ENCODE measurements at places on chromosomes 7 and 10.

DNA sequence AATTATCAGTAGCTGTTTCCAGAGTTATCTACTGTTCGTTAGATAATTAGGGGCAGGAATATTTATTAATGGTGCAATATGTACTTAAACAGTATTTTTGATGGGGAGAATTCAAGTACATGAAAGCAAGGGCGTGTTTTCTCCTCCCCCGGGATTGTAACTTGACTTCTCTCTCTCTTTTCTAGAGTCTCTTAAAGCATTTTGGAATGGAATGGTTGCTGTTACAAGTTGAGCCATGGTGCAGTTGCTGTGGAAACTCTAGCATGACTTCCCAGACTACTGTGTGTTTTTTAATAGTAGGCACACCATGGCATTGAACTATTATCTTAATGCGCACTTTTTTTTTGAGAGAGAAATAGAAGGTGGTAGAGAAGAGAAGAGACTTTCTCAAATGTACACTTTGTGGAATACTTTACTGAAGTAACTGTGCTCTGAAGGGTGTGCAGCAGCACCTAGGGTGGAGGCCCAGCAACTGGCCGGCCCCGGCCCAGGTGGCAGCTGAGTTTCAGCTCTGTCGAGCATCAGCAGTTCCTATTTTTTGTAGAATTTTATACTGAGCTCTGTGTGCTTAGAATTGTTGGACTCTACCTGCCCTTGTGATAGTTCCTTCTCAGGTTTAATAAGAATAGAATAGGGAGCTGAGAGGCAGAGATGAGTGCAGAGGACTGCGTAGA is 64.4 kb downstream of the CCNY start:
- H3K27ac ChIP-seq = no peak overlapping the region
- H3K36me3 ChIP-seq = no peaks in the 10 kb centered on the region
- no peak overlapping the region for H3K4me3 ChIP-seq

DNA sequence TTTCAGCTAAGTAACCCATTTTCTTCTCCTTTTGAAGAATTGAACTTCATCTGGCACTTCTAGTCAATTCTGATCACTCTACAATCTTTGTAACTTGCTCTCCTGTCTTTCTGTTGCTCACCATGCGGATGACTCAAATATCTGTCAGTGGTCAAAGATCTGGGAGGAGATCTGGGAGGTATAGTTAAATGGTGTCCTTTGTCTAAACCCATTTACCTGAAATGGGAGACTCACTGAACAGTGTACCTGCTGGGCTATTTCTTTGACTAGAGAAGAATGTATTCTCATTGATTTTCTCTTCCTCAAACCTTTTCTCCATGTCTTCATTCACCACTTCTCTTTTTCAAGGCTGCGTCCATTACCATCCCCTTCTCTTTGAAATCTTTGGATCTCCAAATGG is 42.0 kb upstream of the PCLO start:
- no peak for DNase-seq
- H3K36me3 ChIP-seq = no peaks in the 10 kb centered on the region
- no peak overlapping the region for H3K27ac ChIP-seq
- no peak overlapping the region for H3K4me3 ChIP-seq

DNA sequence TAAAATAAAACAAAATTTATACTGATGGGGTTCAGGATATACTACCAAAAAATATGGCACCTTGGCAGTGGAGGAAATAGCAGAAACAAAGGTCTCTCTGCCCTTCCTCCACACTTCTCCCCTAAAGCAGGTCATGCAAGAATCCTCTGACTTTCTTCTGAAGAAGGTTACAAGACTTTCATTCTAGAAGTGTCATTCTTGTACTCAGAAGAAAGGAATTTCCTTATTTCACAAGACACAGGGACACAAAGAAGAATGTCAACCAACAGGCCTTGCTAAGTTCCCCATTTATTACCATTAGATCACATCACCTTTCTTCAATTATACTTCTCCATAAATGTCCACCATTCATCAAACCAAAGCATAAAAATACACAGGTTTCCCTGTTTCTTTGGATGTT is 470.2 kb downstream of the PAXIP1 start:
- H3K4me1 ChIP-seq = no peaks in the 10 kb centered on the region
- H3K27ac ChIP-seq = no peak overlapping the region
- H3K27me3 ChIP-seq = no peaks in the 10 kb centered on the region
- H3K36me3 ChIP-seq = no peaks in the 10 kb centered on the region
- DNase-seq = no peak
- no peak overlapping the region for H3K4me3 ChIP-seq

DNA sequence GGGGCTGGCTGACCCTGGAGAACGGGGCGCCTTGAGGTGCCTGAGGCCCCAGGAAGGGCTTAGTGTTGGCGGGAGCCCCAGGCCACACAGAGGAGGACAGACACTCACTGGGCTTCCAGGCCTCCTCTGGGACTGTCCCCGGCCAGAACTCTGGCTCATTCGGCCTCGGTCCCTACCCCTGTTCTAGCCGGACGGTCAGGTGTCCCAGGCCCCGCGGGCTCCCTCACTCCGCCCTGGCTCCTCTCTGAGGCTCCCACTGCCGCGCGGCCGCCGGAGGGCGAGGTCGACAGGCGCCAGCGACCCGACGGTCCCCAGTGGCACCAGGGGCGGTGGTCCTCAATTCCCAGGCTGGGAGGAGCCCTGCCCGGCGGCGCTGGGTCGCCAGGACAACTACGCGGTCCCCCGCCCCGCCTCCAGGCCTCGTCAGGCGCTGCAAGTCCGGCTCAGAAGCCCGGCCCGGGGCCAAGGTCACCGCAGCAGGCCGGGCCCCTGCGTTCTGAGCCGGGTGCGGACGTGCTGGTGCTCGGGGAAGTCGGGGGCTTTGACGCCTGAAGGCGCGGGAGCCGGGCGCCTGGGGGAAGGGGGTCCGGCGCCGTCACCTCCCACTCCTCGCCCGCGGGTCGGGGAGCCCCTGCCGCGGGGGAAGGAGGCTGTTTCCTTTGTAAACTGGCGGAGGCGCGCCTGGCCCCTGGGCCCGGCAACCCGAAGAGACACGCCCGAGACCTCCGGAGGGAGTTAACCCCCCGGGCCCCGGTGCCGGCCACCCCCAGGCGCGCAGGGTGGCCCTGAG is 1.1 kb upstream of the PWWP2B start:
- no peak overlapping the region for H3K4me3 ChIP-seq
- peaks cover 15% of the 10 kb centered on the region for H3K27me3 ChIP-seq
- DNase-seq = no peak

DNA sequence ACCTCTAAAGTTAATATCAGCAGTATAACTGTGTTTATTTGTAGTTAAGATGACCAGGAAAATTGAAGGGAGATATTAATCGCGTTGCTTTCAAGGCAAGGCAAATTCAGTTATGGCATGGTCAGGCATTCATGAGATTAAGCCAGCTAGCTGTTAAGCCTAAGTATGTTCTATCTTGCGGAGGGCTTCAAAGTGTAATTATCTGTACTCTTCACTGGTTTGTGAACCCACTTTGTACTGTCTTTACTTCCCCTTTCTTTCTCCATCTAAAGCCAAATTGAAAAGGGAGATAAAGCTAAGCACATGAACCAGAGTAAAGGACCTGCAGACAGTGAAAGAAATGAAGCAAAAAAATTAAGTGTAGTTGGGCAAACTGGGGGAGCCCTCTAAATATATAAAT is 483.1 kb upstream of the NRP1 start:
- H3K4me3 ChIP-seq = no peak overlapping the region
- no peaks in the 10 kb centered on the region for H3K36me3 ChIP-seq
- no peaks in the 10 kb centered on the region for H3K27me3 ChIP-seq
- no peak for DNase-seq
- no peaks in the 10 kb centered on the region for H3K4me1 ChIP-seq

DNA sequence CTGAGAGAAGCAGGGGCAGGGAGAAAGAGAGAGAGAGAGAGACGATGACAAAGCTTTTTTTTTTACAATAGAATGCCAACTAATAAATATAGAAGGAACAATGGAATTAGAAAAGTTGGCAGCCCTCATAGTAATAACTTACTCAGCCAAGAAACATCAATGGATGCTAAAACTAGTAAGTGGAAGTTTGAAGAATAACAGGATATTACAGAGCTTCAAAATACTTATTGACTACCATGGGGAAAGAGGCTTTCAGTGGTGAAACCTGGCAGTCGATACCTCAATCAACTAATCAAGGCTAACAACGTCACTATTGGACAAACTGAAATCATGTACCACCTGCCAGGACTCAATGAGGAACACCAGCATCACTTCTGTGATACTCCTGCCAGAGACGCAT is 100.5 kb upstream of the LRRC4 start:
- no peaks in the 10 kb centered on the region for H3K36me3 ChIP-seq
- H3K4me1 ChIP-seq = peaks cover 8% of the 10 kb centered on the region
- H3K27ac ChIP-seq = no peak overlapping the region
- peaks cover 42% of the 10 kb centered on the region for H3K27me3 ChIP-seq

DNA sequence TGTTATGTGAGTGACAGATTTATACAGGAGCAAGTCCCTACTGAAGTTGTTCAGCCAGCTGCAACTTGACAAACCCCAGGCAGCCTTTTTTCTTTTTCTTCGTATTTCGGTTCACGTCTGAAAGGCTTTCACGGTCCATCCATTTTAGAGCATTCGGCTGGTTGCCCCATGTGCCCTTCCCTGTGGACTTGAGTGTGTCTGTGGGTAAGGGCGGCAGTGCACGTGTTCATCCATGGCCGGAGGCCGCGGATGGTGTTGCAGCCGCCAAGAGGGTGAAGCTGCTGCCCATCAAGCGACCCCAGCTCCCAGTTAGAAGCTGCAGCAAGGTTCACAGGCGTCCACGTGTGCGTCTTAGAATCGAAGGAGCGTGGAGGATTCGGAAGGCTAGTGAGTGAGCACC is 35.9 kb downstream of the PPP2R2D start:
- no peak overlapping the region for H3K27ac ChIP-seq
- no peak overlapping the region for H3K4me3 ChIP-seq
- no peaks in the 10 kb centered on the region for H3K27me3 ChIP-seq
- H3K4me1 ChIP-seq = peaks cover 7% of the 10 kb centered on the region
- H3K36me3 ChIP-seq = peaks cover 29% of the 10 kb centered on the region

GRCh38 chr10:99432047-99432446 is 1.6 kb upstream of the GOT1 start:
- peak overlapping the region; percentile 99 for H3K4me3 ChIP-seq
- no peak for DNase-seq
- H3K27ac ChIP-seq = peak overlapping the region; percentile 33
- H3K4me1 ChIP-seq = peaks cover 35% of the 10 kb centered on the region
- H3K27me3 ChIP-seq = no peaks in the 10 kb centered on the region

GRCh38 chr7:32893207-32893524 is 1.6 kb upstream of the KBTBD2 start:
- H3K36me3 ChIP-seq = peaks cover 12% of the 10 kb centered on the region
- no peaks in the 10 kb centered on the region for H3K27me3 ChIP-seq
- H3K4me1 ChIP-seq = peaks cover 34% of the 10 kb centered on the region
- peak; percentile 22 for DNase-seq
- peak overlapping the region; percentile 98 for H3K27ac ChIP-seq

DNA sequence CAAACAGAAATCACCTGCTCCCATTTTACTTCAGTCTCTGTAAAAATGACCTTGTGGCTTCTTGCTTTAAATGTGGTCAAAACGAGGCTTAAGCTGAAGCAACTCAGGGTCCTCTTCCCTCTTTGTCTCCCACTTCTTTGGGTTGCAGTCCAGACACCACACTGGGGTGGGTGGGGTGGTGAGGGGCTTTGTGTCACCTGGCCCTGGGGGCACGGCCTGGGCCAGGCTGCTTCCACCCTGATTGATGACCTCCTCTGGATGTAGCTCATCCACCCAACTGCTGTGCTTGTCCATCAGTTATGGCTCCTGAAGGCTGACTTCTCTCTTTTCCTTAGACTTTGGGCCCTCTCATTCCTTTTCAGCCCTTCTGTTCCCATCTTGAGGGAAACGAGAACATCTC is 26.8 kb upstream of the NPS start:
- H3K27ac ChIP-seq = no peak overlapping the region
- DNase-seq = no peak
- no peaks in the 10 kb centered on the region for H3K4me1 ChIP-seq
- no peaks in the 10 kb centered on the region for H3K27me3 ChIP-seq
- H3K36me3 ChIP-seq = no peaks in the 10 kb centered on the region

DNA sequence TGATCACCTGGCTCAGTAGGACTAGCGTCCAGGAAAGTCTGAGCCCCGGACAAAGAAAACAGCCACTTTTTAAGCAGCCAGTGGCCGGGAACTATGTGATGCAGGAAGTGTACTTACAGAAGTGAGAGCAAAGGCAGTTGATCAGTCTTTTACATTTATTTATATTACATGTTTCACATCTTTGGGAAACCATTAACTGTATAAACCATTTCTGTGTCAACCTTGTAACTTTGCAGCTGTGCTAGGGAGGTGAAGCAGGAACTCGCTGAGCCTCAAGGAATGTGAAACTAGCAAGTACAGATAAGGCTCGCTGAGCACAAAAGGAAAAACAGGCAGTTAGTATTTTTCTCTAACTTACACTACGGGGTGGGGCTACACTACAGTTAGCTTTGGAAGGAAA is 39.9 kb upstream of the HECW1 start:
- H3K4me3 ChIP-seq = peak overlapping the region; percentile 7
- H3K27ac ChIP-seq = peak overlapping the region; percentile 26
- H3K4me1 ChIP-seq = peaks cover 11% of the 10 kb centered on the region
- no peaks in the 10 kb centered on the region for H3K36me3 ChIP-seq
- H3K27me3 ChIP-seq = peaks cover 5% of the 10 kb centered on the region

GRCh38 chr7:41771717-41772116 is 68.8 kb upstream of the INHBA start:
- no peak overlapping the region for H3K4me3 ChIP-seq
- H3K27me3 ChIP-seq = no peaks in the 10 kb centered on the region
- no peak for DNase-seq
- no peaks in the 10 kb centered on the region for H3K4me1 ChIP-seq
- no peak overlapping the region for H3K27ac ChIP-seq

DNA sequence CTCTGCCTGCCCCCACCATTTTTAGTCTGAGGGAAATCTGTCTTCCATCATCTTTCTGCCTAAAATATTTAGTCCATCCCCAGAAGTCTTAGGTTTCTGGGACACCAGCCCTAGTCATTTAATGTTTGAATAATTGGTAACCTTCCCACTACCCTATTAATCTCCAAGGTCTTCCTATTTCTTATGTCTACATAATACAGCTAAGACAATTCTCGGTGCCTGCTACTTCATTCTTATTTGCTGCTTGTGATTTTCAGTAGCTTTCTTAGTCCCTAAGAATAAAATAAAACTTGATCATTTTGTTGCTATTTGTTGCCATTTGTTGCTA is 11.1 kb downstream of the RALA start:
- peaks cover 42% of the 10 kb centered on the region for H3K4me1 ChIP-seq
- peak overlapping the region; percentile 66 for H3K4me3 ChIP-seq
- H3K36me3 ChIP-seq = peaks cover 41% of the 10 kb centered on the region
- no peaks in the 10 kb centered on the region for H3K27me3 ChIP-seq

DNA sequence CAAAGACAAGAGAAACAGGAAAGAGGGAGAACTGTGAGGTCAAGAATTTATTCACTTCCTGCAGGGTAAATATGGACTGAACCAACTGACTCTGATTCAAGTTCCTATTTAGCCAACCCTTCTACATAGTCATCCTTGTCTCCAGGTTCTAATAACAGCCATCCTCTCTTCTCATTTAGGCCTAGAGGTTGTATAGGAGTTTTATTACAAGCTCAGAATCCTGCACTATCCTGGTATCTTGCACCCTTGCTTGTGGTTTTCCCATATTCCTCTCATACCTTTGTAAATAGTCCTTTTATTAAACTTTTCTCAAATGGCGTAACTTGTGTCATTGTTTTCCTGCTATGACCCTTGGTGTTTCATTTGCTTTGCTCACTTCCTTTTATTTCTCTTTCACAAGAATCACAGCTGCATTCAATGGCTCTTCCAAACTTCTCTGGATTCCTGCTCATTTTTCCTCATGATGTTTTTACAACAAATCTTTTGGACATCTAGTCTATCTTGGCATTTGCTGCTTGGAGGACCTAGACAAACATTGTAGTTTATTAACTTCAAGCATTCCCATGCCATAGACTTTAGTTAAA is 12.4 kb upstream of the OR2A5 start:
- no peaks in the 10 kb centered on the region for H3K36me3 ChIP-seq
- no peak overlapping the region for H3K27ac ChIP-seq
- no peak overlapping the region for H3K4me3 ChIP-seq
- DNase-seq = no peak
